ENCODE measurements at places on chromosomes 1 and 21.

- H3K36me3 ChIP-seq, result no peaks in the 10 kb centered on the region
- H3K27ac ChIP-seq, result no peak overlapping the region
- no peak overlapping the region for H3K4me3 ChIP-seq
- H3K4me1 ChIP-seq, result no peaks in the 10 kb centered on the region
- DNase-seq, result no peak
- H3K27me3 ChIP-seq, result no peaks in the 10 kb centered on the region
Measured at GRCh38 chr1:116331523-116331922, 41.5 kb upstream of the ATP1A1 start.

DNA sequence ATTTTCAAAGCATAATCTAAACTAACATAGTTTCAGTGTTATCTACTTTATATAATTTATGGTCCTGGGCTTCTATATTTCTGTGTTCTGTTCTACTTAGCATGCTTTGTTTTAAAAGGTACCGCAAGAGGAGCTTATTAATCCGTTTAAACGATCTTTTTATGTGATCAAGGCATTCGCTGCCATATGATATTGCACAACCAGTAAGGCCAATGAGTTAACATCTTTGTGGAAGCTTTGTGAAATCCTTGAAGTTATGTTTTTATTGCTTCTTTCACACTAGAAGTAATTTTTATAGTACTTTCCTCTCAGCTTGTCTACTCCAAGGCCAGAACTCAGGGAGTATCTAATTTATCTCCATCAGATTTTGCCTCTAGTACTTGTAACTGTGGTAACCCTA is 8.9 kb downstream of the LRRC8C start:
- no peak overlapping the region for H3K4me3 ChIP-seq
- H3K36me3 ChIP-seq, result no peaks in the 10 kb centered on the region
- H3K4me1 ChIP-seq, result no peaks in the 10 kb centered on the region

DNA sequence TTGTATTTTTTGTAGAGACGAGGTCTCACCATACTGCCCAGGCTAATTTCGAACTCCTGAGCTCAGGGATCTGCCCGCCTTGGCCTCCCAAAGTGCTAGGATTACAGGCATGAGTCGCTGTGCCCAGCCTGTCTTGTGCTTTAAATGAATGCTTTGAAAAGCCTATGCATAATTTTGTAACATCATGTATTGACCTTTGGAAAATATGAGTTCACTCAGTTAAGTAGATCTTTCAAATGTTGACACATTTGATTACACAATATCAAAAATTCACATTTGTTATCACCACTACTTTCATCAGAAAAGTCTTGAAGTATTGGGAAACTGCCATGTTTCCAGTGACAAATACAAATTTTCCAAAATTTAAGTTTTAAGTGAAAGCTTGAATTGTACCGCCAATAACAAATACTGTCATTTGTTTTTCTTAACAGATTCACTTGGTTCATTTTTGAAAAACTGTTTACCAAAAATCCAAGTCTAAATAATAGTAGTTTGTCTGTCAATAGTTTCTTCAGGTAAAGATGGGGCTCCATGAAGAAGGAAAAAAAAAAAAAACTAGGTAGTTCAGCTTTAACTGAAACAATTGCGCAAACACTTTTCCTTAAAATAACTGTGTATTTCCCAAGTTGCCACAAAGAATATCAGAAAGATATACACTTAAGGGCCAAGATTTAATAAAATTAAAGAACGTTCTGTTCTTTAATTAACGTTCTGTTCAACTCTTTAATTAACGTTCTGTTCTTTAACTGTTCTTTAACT is 233.2 kb upstream of the NR5A2 start:
- H3K4me1 ChIP-seq, result no peaks in the 10 kb centered on the region
- no peaks in the 10 kb centered on the region for H3K27me3 ChIP-seq
- no peaks in the 10 kb centered on the region for H3K36me3 ChIP-seq

- H3K4me1 ChIP-seq, result peaks cover 19% of the 10 kb centered on the region
- no peaks in the 10 kb centered on the region for H3K36me3 ChIP-seq
- H3K27me3 ChIP-seq, result no peaks in the 10 kb centered on the region
Measured at GRCh38 chr1:91653183-91653582, 152.5 kb downstream of the CDC7 start.

- no peaks in the 10 kb centered on the region for H3K27me3 ChIP-seq
- H3K4me3 ChIP-seq, result no peak overlapping the region
- no peak overlapping the region for H3K27ac ChIP-seq
- H3K36me3 ChIP-seq, result no peaks in the 10 kb centered on the region
Measured at GRCh38 chr1:91553177-91553591, 52.5 kb downstream of the CDC7 start.

- no peak overlapping the region for H3K4me3 ChIP-seq
- no peak overlapping the region for H3K27ac ChIP-seq
- no peak for DNase-seq
- H3K36me3 ChIP-seq, result no peaks in the 10 kb centered on the region
- H3K4me1 ChIP-seq, result no peaks in the 10 kb centered on the region
Measured at GRCh38 chr1:106753066-106753465, 303.4 kb upstream of the PRMT6 start.

DNA sequence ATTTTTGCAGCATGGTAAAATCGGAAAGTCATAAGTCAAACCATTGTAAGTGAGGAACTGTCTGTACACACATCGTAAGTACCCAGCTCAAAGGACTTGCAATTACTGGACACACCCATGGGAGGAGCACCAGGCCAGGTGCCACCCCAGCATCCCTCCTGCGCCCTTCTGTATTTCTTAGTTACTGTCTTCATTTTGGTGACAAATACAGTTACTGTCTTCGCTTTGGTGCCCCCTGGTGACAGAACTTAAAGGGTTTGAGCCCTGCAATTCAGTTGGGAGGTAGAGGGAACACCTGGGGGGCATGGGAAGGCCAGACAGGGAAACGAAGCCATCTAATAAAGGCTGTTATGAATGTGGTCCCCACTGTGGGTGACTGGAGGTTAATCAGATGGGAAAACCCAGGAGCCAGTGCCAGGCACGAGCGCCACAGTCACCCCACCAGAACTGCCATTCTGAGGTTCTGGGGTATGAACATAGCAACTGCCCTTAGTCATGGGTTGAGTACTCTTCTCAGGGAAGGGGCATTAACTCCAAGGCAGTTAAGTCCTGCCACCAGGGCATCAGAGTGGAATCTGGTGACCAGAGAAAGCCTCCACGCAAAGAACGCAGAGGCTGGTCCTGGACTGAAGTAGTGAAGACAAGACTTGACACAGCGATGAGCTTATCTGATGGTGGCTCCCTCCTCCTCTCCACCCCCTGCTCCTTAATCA is 612.9 kb downstream of the PTPRU start:
- DNase-seq, result peak; percentile 7
- H3K27ac ChIP-seq, result no peak overlapping the region
- no peaks in the 10 kb centered on the region for H3K36me3 ChIP-seq
- H3K27me3 ChIP-seq, result peaks cover 14% of the 10 kb centered on the region

DNA sequence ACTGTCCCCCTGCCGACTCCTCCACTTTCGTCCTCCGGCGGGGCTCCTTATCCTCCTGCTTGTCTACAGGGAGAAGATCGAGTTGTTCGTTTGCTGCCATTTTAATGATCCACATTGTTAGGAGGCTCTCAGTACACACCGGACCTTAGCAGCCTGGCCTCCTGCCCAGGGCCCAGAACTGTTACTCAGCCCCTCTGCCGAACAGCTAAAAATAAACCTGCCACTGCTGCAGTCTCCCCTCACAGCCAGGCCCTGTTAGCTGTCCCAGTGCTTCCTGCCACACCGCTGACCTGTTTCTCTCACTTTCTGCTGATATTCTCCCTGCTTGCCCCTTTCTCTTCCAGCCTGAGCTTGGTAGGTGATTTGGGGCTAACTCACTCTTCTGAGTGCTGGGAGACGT is 8.3 kb downstream of the MAPKAPK2 start:
- peaks cover 80% of the 10 kb centered on the region for H3K4me1 ChIP-seq
- peak overlapping the region; percentile 92 for H3K27ac ChIP-seq
- no peak overlapping the region for H3K4me3 ChIP-seq
- peak; percentile 84 for DNase-seq

DNA sequence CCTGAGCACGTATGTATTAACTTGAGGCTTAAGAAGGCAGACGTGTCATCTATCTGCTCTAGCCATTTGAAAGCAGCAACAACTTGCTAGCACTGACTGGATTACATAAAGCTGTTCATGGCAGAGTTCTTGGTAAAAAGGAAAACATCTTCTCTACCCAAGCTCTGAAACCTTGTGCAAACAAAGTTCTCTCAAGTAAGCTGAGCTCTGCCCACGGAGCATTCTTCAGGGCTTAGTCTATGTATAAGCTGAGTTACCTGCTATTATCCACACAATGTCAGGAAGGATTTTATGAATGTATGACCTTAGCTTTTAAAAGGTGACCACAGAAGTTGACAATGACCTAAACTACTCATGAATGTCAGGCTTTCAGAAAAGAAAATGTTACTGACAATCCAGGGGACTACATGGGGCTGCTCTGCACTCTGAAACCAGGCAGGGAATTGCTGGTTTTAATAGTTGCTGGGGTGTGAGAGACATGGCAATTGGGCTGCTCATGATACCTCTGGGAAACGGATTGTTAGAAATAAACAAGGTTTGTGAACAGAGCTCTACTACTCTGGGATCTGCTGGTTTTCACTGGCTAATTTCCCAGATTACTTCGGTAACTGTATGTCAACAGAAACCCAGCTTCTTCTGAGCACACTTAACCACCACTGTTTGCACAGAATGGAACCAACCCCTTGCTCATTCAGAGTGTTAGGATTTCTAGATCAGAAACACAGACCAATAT is 29.6 kb upstream of the CCN1 start:
- peaks cover 3% of the 10 kb centered on the region for H3K4me1 ChIP-seq
- no peak overlapping the region for H3K4me3 ChIP-seq
- H3K27me3 ChIP-seq, result no peaks in the 10 kb centered on the region
- no peak overlapping the region for H3K27ac ChIP-seq

DNA sequence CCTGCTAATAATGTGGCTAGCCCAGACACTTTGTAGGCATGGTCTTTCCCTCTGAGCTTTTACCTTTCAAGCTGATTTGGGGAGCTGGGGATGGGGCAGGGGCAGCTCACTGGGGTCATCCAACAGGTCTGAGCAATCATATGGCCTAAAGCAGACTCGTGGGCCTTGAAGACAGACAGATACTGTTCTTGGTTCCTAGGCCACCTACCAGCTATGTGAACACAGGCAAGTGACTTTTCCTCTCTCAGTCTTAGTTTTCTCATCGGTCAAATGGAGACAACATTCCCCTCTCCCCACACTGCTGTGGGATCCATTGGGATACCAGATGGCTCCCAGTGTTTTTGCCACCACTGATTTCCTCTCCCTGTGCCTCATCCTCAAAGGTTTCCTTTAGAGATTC is 181.8 kb downstream of the RRAGC start:
- H3K36me3 ChIP-seq, result no peaks in the 10 kb centered on the region
- no peak overlapping the region for H3K4me3 ChIP-seq
- DNase-seq, result no peak
- H3K4me1 ChIP-seq, result no peaks in the 10 kb centered on the region
- H3K27me3 ChIP-seq, result no peaks in the 10 kb centered on the region

- H3K4me1 ChIP-seq, result no peaks in the 10 kb centered on the region
- no peaks in the 10 kb centered on the region for H3K36me3 ChIP-seq
- no peaks in the 10 kb centered on the region for H3K27me3 ChIP-seq
- no peak for DNase-seq
Measured at GRCh38 chr1:19775317-19775716, 24.4 kb downstream of the TMCO4 start.

- H3K27me3 ChIP-seq, result no peaks in the 10 kb centered on the region
- no peak overlapping the region for H3K4me3 ChIP-seq
- peaks cover 50% of the 10 kb centered on the region for H3K36me3 ChIP-seq
- peak; percentile 16 for DNase-seq
- H3K27ac ChIP-seq, result no peak overlapping the region
Measured at GRCh38 chr1:43704838-43705237, 2.5 kb upstream of the ST3GAL3 start.

DNA sequence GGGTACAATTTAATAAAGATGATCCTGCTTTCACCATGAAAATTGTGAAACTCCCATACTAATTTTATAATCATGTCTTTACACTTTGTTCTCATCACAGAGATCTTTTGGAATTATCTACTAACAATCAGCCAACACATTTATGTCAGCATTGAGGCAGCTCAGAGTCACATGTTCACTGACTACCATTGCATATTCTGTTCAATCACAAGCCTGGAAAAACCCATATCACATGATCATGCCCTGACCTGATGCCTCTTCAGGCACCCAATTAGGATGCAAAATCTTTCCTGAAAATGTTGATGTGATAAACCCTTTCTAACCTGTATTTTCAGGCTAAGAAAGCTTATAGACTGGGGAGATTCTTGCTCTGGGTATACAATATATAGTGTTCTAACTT is 21.6 kb upstream of the RASAL2 start:
- DNase-seq, result no peak
- no peaks in the 10 kb centered on the region for H3K27me3 ChIP-seq
- H3K36me3 ChIP-seq, result no peaks in the 10 kb centered on the region
- no peak overlapping the region for H3K27ac ChIP-seq

DNA sequence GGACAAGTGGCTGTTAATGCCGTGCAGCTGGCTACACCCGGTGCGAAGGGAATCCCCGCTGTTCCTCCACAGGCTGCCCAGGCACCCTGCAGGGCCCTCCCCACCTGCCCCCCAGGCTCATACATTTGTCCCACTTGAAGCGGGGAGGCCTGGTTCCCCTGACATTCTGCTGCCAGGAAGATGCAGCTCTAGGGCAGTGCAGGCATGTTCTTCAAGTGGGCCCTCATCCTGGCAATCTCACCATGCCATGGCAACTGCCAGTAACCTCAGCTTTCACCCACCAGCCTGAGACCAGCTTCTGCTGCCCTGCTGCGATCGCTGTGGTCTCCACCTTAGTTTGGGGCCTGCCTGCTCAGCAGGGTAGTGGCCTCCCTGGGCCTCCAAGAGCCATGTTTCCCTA is 151.9 kb upstream of the COL6A1 start:
- H3K4me3 ChIP-seq, result no peak overlapping the region
- peaks cover 17% of the 10 kb centered on the region for H3K4me1 ChIP-seq

DNA sequence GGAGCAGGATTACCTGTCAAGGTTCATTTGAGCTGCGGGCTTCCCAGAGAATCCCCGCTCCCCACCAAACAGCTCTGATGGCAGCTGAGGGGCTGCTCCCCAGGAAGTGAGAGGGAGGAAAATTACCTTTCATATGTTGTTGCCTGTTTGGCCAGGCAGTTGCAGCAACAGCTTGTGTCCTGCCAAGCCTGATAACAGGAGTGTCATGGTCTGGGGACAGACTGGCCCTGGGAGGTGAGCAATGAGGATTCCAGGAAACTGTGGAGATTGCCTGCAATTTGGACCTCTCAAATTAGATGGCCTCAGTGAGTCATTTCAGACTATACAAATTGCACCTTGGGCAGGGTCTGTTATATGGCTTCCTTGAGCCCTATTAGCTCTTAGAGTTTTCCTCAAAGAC is 189.3 kb downstream of the PTPRU start:
- H3K27ac ChIP-seq, result no peak overlapping the region
- no peaks in the 10 kb centered on the region for H3K36me3 ChIP-seq
- DNase-seq, result no peak
- H3K4me3 ChIP-seq, result no peak overlapping the region
- H3K4me1 ChIP-seq, result no peaks in the 10 kb centered on the region

All from muscle of leg (tissue), 16 donors.